ENCODE measurements at places on chromosomes 11 and 22. TPM values are rescaled to one million over a fixed set of nuclear protein-coding genes. Genes with fewer than 3 reads are reported as not detected.
A peak's percentile ranks its signal among the peaks of the same experiment; 100 is the strongest.

GRCh38 chr22:41048791-41049717, 43.3 kb upstream of the EP300 start:
- peak; percentile 42 for DNase-seq

DNA sequence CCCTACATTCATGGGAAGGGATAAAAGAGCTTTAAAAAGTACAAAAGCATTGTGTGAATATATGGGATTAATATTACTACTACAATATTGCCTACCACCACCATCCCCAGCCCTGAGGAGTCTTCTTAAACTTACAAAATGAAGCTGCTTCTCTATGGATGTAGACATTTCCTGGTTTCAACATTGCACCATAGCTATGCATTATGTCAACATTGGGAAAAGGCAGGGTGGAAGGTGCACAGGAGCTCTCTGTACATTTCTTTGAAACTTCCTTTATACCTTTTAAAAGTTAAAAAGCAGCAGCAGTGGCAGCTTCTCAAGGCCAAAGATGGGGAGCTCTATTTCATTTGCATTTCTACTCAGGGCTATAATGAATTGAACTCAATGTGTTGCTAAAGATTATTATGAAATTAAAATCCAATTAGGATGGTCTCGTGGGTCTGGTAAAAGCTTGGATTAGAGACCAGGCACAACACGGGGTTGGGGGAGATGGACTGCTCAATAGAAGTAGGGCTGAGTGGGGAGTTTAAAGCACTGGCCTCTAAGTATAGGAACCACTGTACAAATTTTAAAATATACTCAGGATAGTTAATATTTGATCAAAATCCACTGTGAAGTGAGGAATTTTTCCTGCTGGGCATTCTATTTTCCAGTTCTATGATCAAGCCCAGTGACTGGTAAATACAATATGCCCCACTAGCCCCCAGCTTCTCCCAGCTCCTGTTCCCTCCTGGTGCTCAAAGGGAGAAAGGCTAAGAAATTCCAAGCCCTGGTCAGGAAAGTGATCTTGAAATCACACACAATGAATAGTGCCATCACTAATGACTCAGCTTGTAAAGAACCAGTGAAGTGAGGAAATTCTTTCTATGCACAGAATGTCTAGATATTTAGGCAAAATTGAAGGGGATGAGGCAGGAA, 362.7 kb upstream of the CCDC90B start:
- DNase-seq = peak; percentile 67

DNA sequence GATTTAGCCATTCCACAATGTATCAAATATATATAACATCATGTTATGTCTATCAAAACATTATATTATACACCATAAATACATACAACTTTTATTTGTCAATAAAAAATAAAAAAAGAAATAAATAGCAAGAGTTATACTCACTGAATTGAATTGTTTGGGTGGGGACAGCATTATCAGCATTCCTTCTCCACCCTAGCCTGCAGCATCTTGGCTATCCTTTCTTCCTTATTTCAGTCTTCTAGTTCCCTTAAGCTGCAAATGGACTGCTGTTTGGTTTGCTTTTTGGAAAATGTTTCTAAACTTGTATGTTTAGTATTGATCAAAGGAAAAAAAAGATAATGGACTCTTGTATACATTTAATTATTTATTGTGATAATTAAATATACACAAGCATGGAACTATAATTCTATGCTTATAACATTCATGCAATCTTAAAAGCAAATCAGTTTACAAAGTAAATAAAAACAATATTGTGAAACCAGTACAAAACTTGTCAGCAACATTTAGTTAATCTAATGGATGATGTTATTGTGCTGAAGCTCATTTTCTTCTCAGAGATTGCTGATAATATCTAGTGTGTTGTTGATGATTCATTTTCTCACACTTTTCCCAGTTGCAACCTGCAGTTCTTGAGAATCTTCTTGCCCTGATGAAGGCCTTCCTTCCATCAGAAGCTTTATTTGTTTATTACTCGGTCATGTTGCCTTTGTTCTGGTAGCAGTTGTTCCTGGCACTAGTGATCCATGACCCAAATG, 5.0 kb downstream of the ARHGAP42 start:
- DNase-seq = no peak

DNA sequence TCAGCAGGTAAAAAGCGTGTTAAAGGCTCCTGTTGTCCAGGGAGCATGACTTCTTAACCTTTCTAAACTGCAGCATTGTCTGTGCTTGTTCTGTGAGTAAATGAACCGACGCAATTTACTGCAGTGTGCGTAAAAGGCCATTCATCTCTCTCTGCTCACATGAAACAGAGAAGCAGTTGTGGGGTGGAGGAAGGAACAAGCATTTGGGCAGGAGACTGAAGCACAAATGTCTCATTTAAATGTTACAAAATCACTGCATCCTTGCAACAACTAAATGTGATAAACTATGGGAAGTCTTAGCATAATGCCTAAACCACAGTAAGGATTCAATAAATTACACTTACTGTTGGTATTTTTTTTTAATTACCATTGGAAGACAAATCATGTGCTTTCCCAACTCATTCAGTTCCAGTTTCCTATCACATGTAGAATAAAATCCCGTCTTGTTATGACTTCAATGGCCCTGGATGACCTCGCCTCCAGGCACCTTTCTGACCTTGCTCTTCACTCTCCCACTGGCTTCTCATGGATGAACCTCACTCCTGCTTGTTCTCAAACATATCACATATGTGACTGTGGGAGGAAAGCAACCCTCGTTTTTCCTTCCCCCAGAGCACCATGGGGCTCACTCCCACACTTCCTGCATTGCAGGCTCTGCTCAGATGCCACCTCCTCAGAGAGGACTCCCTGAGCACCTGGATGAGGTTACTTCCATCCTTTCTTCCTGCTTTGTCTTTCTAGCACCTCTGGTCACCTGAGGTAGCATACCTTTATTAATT, 21.6 kb upstream of the RFPL2 start:
- no peak for DNase-seq

DNA sequence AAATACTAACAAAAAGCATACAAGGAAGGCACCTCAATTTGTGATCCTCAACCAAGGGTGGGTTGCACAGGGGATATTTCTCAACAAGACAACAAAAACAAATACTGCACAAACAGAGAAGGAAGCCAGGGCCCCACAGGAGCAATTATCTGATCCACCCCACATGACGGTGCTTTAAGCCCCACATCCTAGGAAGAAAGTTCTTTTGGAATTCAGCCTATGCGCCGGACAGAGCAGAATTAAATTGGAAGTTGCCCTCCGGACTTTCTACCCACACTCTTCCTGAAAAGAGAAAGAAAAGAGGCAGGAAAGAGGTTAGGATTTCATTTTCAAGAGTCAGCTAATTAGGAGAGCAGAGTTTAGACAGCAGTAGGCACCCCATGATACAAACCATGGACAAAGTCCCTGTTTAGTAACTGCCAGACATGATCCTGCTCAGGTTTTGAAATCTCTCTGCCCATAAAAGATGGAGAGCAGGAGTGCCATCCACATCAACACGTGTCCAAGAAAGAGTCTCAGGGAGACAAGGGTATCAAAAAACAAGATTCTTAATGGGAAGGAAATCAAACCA, 40.6 kb downstream of the OSBP start:
- DNase-seq = peak; percentile 26

The MUC6 gene
- total RNA-seq = not detected

Data from renal cortical epithelial cell (primary cell).